Activated gamma-delta T cell treated with anti-CD3 and anti-CD28 coated beads, Interleukin-2, amount 50 U/mL, for 16 hours (primary cell): ENCODE measurements at places on chromosomes 5 and 9.
A peak's percentile ranks its signal among the peaks of the same experiment; 100 is the strongest.

DNA sequence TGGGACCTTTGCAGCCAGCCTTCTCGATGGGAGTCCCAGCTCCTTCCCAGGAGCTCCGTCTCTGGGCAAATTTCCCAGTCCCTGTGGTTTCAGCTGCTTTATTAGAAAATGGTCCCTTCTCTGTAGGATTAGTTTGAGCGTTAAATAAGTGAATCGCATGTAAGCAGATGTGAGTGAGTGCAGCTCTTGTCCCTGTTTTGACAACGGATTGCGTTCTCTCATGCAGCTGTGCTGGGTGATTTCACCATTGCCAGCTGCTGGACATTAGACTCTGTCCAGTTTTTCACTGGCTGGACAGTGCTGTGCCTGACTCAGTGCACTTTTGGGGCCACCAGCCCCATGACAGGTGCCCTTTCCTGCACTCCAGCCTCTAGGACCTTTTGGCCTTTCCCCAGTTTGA lies 11.6 kb upstream of the CEL start:
- no peak for DNase-seq

DNA sequence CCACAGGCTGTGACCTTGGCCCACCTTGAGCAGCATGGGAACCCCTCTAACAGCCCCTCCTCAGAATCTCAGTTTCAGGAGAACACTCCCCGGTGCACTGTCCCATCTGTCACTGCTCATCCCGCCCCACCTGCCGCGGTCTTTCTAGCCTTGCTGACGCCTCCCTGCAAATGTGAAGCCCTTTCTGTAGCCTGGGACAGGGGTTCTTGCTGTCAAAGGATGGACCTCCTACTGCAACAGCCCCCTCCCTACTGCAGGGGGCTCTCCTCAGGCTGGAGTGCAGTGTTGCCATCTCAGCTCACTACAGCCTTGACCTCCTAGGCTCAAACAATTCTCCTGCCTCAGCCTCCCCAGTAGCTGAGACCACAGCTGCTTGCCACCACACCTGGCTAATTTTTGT lies 20.0 kb downstream of the OR2V1 start:
- no peak for DNase-seq

DNA sequence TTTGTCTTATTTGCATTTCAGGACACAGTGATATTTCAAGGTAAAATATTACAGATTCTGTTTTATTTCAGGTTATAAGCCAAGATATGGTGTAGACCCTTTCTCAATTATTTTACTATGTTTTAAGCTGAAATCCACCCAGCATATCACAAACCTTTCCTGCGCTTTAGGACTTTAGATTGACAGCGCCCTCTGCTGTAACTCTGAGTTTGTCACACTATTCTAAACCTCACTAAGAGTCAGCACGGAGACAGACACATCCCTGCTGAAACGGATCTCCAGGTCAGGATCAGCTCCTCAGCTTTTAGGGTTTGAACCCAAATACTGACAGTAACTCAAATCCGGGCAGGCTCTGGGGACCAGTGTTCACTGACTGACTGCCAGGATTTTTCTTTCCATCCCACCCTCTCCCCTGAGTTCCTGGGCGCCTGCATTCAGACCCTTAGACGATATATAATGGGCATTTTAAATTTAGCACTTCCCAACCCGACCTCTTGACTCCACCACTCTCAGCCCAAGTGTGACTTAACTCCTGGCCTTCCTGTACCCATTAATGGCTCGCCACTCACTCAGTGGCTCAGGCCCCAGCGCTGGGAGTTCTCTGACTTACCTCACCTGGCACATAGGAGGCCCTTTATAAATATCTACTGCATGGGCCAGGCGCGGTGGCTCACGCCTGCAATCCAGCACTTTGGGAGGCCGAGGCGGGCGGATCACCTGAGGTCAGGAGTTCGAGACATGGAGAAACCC lies 33.5 kb downstream of the TLX3 start:
- no peak for DNase-seq

- DNase-seq, result no peak
Measured at GRCh38 chr9:118271936-118272335, 567.7 kb downstream of the TLR4 start.

DNA sequence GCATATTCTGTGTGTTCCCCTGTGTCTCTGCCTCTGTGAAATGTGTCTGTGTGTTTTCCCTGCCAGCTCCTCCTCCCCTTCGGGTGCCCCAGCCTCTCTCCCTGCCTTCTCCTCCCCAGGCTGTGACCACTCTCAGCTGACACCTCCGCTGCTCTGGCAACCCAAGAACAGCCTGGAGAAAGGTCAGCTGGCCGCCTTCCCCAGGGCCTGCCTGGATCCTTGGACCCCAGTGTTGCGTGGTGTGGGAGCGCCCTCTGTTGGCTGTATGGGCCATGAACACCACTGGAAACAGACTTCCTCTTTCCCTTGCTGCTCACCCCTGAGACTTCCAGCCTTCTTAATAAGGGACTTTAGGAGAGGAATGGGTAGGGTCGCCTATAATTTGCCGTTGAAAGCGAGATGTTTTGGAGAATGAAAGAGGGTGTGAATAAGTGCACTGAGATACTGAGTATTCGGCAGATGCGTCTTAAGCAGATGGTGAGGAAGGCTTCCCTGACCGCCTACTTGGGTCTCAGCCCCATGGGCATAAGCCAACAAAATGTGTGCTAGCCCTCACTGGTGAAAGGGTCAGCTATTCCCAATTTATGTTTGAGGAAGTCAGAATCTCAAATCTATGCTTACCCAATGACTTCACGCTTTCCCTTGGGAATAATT lies 114.9 kb upstream of the TRIM32 start:
- no peak for DNase-seq

DNA sequence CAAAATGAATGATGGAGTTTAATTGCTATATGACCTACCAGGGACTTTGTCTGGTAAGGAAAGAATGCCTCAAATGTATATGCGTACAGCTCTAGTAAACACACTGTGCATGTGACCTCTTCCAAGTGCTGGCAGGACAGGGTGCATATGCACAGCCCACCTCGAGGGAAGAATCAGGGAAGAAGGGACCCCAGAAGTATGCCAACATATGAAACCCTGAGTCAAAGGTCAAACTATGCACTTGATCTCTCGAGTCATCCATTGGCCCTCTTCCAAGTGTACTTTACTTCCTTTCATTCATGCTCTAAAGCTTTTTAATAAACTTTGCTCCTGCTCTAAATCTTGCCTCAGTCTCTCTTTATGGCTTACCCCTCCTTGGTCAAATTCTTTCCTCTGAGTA lies 804.6 kb upstream of the COX7C start:
- DNase-seq, result no peak

DNA sequence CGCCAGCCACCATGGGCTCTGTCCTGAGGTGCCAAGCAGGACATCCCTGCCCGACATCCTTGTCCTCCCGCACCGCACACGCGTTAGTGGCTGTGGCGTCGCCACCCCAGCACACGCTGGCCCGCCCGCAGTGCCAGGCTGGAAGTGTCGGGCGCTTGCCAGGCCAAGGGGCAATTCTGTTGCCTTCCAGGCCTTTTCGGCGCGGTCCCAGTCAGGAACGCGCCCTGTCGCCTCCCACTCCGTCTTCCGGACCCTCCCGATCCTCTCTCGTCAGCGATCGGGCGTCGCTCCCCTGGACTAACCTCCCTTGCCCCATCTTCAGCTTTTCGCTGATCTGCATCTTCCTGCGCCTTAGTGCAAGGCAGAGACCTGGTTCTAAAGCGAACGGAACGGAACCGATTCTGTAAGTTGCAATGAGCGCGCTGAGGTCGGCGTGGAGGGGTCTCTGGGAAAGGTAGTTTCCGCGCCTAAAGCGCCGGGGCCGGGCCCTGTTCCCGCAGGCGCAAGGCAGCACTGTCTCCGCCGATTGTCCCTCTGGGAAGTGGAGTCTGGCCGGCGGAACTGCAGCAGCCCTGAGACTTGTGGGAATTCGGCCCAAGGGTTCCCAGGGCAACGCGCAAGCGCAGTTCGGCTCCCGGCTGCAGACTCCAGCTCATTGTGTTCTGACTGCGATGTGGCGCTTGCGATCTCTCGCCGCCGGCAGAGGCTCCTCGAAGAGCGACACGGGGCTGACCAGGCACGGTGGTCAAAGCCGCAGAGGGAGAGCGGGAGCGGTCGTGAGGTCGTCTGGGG lies at the start of gene ZNF454:
Gene ZNF454 (plus strand): TSS at position 630 of the 792 bp plus-strand sequence. CDS start 1,594 bp downstream, outside the sequence.
- no peak for DNase-seq

GRCh38 chr9:12776513-12777055 lies 1.8 kb downstream of the LURAP1L start:
- no peak for DNase-seq

DNA sequence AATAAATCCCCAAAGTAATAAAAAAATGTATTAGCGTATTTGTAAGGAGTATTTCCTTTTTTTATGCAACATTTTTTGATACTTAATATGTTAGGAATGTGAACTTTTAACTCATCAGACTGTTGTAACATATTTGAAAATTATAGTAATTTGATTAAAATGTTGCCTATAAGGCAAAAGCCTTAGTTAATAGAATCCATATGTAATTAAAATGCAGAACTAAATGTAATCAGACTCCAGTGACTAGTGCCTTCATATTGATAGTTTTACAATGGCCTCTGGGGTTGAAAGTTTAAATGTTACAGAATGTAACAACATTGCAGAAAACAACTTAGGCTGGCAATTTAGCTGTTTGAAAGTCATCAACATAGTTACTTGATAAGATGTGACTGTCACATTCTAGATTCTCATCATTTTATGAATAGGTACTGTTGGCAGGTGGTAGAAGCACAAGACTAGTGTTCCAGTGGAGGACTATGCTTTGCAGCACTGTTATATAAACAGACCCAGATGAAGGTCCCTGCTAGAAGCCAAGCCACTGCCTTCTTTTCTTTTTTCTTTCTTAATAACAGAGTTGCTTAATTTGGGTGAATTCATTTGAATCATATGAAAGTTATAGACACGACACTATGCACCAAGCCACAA lies 382.9 kb downstream of the CCDC171 start:
- DNase-seq, result no peak

GRCh38 chr9:137742698-137743097 lies 123.9 kb downstream of the EHMT1 start:
- no peak for DNase-seq

DNA sequence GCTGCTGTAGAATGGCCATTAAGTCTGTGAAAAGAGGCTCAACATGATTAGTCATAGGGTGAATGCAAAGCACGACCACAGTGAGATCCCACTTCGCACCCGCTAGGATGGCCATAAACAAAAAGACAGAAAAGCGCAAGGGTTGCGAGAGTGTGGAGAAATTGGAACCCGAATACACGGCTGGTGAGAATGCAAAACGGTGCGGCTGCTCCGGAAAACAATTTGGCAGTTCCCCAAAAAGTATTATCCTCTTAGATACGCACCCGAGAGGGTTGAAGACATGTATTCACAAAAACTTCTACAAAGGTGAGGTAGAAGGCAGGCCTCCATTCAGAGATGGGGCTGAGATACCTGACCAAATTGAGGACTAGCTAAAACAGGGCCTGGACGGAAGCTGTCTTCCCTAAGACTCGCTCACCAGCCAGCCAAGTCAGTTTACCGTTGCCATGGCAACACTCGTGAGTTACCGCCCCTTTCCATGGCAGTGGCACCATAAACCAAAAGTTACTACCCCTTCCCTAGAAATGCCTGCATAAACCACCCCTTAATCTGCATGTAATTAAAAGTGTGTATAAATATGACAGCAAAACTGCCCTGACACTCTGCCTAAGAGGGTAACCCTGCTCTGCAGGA lies 726 bp upstream of the PSMB7 start:
- no peak for DNase-seq

DNA sequence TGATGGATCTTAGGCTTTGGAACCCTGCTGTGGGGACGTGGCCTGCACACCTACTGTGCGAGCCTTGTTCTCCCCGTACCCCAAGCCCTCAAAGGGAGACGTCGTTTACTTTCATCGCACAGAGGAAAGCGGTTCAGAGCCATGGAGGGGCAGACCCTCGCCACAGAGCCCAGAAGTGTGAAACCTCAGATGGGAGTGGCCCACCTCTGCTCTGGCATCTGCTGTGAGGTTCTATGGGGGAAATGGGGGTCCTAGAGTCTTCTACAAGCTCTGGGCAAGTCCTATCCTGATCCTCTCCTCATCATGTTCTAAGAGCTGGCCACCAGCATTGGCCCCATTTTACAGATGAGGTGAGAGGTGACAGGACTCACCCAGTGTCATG lies 3.7 kb upstream of the RNF44 start:
- DNase-seq, result no peak

GRCh38 chr5:31678180-31678579 lies 39.2 kb downstream of the PDZD2 start:
- DNase-seq, result no peak

GRCh38 chr5:142486581-142486980 lies 161.8 kb upstream of the SPRY4 start:
- DNase-seq, result no peak

DNA sequence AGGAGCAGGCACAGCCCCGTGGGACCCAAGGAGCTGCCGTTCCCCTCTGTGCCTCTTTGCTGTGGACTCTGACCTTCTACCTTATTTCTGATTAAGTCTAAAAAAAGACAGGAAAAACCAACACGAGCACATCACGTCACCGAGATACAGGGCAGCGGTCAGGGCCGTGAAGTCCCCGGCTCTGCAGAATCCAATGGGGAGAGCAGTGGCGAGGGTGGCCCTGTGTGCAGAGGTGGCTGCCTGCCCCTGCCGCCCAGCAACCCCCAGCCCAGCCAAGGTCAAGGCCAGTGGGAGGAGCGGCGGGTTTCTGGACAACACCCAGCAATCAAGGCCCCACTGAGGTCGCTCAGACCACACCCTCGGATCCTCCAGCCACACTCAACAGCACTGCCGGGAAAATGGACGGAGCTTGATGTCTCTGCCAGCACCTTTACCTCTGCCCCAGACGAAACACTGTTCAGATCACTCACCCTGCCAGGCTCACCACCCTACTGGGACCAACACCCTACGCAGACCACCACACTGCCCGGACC lies 32.7 kb upstream of the SLC9A3 start:
- DNase-seq, result no peak

GRCh38 chr5:137753691-137754187 lies 424 bp downstream of the HNRNPA0 start:
- DNase-seq, result peak; percentile 15

- DNase-seq, result no peak
Measured at GRCh38 chr5:54718656-54719055, 201.1 kb downstream of the SNX18 start.

DNA sequence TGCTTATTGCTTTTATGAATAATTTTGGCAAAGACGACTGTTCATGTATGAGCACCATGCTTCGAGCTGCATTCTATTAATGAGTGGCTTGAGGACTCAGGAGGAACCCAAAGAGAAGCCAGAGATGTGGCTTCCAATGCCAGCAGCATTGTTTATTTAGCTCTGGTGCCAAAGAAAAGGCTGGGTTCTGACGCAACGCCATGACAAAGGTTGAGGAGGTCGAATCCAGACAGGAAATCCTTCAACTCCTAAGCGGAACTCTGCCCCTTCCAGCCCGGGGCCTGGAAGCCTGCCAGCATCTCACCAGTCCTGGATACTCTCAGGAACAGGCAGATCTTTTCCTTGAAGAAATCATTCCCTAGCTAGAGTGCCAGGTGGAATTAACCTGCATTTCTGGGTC lies 104.4 kb downstream of the ARHGAP26 start:
- DNase-seq, result no peak
